ENCODE measurements at places on chromosomes 1 and 21.

DNA sequence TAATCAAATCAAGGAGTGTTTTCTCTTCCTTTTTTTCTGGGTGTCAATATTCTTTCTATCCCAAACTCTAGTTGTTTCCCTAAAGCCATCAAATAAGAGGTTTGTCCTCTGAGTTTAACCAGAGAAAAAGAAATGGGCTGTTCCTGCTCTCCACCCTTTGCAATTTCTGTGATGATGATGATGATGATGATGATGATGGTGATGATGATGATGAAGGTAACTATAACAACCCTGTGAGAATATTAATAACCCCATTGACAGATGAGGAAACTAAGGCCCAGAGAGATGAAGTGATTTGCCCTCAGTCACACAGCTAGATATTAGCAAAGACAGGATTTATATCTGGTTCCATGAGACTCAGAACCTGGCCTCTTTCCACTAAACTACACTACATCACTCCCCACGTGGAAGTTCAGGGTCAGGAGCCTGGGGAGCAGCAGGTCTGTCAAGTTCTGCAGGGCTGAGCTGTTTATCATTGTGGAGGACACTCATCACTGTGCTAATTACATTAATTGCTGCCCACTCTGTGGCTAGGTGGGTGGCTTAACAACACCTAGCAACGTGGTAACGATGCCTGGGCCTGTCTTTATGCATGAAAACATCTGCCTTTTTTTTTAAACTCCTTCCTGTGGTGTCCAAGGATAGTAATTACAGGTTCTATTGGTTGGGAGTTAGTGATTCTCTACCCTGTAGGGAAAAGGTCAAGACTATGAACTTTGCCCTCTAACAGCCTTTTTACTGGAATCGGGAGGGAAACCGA lies 19.0 kb upstream of the JUN start:
- DNase-seq = no peak

DNA sequence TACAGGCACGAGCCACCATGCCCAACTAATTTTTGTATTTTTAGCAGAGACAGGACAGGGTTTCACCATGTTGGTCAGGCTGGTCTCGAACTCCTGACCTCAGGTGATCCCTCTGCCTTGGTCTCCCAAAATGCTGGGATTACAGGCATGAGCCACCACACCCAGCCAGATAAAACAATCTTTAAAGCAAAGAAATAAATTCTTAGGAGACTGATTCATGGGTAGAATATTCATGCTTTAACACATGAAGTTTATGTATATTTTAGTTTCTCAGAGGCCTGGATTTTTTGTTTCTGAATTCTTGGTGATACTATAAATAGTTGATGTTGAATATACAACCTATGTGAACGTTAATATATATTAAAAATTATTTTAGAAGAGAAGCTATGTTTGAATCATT lies 127.4 kb upstream of the KIAA1614 start:
- DNase-seq = no peak

DNA sequence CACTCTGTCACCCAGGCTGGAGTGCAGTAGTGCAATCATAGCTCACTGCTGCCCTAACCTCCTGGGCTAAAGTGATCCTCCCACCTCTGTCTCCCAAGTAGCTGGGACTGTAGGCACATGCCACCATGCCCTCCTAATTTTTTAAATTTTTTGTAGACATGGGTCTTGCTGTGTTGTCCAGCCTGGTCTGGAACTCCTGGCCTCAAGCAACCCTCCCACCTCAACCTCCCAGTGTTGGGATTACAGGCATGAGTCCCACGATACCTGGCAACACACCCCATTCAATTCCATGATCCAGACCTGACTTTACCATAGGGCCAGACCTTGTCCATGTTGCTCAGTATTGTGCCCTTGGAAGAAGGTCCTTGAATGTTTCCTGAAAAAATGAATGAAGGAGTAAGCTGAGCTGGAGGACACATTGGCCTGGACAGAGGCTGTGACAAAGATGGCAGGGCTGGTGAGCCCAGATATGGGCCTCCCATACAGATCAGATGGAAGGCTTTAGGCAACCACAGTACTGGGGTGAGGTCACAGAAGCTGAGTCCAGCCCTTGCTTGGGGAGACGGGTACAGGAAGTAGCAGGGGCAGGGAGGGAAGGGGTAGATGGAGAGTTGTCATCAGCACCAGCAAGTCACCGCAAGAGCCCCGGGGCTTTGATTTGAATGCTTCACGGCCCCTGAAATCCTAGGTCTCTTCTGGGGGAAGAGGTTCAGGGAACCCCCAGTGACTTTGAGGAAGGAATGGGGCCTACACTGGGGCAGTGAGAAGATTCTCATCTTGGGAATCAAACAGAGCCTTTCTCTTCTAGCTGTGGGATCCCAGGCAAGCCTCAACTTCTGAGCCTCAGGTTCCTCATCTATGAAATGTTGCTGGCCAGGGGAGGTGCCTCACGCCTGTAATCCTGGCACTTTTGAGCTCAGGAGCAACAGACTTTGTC lies 40.1 kb upstream of the DMBX1 start:
- DNase-seq = peak; percentile 23

GRCh38 chr1:15028102-15028501 lies 125.4 kb upstream of the TMEM51 start:
- no peak for DNase-seq

All from NB4 (cell line).